ENCODE measurements at places on chromosomes 1 and 21.

DNA sequence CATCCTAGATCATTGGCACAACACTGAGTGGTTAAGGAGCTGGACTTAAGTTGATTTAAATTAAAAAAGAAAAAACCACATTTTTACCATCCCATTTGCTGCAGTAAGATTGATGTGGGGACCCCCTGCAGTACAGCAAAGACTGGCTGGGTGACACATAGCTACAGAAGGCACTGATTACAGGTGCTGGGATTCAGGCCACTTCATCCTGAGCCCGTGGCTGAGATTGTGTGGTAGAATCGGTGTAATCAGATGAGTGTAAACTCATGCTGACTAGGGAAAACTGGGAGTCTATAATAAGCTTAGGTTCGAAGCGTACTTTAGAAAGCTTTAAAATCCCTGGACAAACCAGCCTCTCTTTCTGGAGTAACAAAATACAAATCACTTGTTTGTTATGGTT is 70.1 kb downstream of the SLC25A24 start:
- DNase-seq: no peak

DNA sequence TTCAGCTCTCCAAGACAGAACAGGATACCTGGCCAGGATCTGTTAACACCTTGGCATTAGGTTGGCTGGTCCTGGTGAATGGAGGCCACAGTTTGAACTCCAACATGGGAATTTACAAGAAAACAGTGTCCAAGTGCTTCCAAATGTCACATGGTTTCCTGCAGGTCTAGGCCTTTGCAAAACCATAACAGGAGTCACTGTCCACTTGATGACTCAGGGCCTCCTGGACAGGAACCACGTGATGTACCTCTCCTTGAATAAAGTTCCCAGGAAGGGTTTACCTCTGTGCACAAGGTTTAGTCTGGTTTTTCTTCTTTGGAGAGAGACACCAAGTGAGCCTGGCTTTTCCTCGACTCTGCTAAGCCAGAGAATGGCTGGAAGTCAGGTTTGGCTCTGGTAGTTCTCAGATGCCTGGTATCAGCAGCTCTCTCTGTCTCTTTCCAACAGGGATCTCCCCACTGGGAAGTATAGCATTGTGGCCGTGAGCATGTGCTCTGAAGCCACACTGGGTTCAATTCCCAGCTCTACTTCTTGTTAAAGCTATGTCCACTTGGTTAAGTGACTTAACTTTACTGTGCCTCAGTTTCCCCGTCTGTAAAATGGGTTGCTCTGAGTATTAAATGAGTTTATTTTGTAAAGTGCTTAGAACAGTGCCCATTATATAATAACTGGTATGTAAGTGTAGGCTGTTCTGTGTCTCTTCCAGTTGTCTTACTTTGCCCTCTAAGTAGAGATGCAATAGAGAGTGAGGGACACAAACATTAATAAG is 27.3 kb upstream of the TMEM61 start:
- no peak for DNase-seq

GRCh38 chr1:18703041-18703621 is 72.5 kb downstream of the PAX7 start:
- DNase-seq: no peak

GRCh38 chr1:6386371-6386949 is 7.1 kb downstream of the ACOT7 start:
- DNase-seq: no peak

GRCh38 chr1:29124366-29125236 is 898 bp upstream of the TMEM200B start:
- DNase-seq: peak; percentile 32

DNA sequence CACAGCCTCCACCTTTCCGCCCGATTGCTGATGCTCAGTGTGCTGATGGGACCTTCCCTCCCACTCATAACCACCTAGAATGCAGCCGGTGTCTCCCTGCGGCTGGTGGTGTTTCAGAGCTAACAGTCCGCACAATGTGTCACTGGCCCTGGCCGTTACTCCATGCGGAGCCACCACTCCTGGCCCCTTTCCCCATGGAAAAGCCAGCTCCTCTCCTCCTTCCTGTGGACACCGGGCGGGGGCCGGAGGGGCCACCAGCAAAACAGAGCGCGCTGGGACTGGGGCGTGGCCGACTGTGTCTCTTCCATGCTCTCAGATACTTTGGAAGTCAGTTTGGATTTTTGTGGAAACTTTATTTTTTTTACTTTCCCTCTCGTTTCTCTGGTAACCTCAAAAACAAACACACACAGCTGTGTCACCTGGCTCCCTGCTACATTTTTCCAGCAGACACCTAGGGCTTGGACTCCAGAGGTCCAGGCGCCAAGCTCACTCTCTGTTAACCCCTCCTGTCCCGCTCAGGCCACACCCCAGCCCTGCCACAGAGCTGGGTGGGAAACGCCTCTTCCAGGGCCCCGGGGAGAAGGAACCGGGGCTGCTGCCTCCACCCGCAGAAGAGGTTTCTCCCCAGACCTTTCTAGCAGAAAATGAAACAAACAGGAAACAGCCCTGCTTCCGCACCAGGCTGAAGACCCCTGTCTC is 32.5 kb upstream of the COL6A2 start:
- DNase-seq: no peak

DNA sequence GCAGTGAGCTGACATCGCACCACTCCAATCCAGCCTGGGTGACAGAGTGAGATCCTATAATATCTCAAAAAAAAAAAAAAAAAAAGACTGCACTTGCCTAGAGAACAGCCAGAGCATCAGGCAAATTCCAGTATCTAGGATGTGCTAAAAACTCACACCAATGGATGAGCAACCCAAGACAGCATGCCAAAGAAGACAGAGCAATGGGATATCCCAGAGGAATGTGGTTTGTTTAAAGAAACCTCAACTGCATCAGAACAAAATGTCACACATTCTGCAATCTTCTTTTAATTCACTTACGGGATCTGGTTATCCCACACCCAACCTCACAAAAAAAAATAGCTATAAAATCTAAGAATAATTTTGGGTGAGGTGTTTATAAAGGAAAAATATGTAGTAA is 7.3 kb downstream of the KCNH1 start:
- DNase-seq: no peak

GRCh38 chr21:46037331-46038325 is 56.1 kb downstream of the COL6A1 start:
- no peak for DNase-seq
